T-helper 2 cell (primary cell): ENCODE measurements at places on chromosomes 1 and 21.

GRCh38 chr1:59673573-59674450 lies 140.9 kb upstream of the HOOK1 start:
- DNase-seq = no peak

DNA sequence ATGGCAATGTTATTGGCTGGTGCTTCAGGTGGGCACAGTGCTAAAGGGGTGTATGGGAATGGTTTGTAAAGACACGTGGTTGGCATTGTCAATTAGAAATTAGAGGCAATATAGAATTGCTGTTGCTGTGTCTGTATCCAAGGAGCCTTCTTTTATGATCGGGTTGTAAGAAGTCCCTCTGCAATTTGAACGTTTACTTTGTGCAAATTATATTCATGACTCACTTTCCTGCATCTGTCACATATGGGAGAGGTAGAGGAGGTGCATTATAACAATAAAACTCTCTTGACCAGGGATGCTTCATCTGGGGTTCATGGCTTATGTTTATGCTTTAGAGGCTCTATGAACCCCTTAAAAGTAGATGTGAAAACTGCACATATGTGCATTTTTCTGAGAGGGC lies 130.4 kb upstream of the DNAH14 start:
- no peak for DNase-seq

- no peak for DNase-seq
Observed at GRCh38 chr1:218200979-218201378, 84.1 kb upstream of the RRP15 start.

GRCh38 chr1:221141606-221142285 lies 262.5 kb downstream of the HLX start:
- no peak for DNase-seq

DNA sequence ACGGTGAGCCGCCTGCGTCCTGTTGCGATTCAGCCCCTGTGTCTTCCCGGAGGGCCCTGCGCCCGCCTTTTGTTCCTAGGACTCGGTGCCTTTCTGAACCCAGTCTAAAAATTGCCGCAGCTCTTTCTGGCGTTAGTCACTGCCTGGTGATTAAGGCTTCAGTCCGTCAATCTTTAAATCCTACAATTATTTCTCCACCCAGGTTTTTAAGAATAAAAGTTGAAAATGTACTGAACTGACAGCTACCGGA lies 16.2 kb upstream of the PDXK start:
- DNase-seq = no peak

DNA sequence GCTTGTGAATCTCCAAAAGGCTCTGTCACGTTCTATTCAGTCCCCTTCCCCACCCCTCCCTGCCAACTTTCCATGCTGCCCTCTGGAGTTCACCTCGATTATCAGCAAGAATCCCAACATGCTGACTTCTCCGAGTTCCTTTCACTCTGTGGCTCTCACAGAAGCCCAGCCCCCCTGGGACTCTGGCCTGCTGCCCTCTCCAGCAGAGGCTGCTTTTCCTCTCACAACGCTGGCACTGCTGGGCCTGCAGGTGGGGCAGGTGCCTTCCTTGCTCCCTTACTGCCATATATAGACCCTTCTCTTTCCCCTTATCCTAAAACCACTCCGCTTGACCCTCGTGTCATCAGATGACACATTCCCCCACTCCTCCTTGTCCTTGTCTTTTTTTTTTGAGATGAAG lies 10.2 kb upstream of the RNF186 start:
- DNase-seq = no peak

GRCh38 chr1:62924983-62925790 lies 141.3 kb downstream of the ATG4C start:
- no peak for DNase-seq

DNA sequence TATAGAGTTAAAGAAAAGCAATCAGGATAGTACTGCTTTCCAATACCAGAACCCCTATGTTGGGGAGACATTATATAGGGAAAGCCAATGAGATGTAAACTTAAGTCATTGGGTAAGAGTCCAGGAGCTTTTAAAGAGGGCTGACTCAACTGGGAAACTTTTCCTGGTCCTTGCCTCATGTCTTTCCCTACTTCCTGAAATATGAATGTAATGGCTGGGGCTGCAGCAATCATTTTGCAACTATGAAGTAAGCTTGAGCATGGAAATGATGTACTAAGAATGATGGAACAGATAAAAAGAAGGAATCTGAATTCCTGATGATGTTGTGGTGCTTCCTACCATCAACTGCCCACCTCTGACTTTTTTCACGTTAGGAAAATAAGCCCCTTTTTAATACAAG lies 55.7 kb downstream of the WDR3 start:
- no peak for DNase-seq

DNA sequence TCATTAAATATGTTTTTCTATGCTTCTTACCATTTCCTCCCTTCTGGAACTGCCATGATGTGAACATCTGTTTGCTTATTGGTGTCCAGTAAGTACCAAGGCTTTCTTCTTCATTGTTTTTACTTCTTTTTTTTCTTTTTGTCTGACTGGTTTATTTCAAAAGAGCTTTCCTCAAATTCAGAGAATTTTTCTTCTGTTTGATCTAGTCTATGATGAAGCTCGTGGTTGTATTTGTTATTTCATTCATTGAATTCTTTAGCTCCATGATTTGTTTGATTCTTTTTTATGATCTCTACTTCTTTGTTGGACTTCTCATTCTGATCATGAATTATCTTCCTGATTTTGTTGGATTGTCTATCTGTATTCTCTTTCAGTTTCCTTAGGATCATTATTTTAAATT lies 49.5 kb upstream of the PKN2 start:
- DNase-seq = no peak

- DNase-seq = no peak
Observed at GRCh38 chr1:221794935-221795334, 53.0 kb upstream of the DUSP10 start.

DNA sequence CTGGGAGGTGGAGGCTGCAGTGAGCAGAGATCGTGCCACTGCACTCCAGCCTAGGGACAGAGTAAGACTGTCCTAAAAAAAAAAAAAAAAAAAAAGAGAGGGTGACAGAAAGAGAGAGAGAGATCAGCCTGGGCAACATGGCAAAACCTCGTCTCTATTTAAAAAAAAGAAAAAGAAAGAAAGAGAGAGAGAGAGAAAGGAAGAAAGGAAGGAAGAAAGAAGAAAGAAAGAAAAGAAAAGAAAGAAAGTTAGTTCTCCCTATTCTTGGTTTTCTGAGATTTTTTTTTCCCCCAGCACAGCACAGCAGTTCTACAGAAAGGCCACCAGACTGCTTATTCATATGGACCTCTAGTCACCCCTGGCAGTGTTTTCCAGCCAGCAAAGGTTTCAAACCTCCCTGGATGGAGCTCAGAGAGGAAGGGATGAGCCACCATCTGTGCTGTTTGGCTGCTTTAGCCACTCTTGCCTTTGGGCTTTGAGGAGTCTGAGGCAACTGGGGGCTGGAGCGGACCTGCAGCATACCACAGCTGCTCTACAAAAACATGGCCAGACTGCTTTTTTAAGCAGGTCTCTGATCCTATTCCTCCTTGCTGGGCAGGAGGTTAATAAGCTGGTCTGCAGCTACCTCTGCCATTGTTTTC lies 10.6 kb downstream of the S100A6 start:
- no peak for DNase-seq

DNA sequence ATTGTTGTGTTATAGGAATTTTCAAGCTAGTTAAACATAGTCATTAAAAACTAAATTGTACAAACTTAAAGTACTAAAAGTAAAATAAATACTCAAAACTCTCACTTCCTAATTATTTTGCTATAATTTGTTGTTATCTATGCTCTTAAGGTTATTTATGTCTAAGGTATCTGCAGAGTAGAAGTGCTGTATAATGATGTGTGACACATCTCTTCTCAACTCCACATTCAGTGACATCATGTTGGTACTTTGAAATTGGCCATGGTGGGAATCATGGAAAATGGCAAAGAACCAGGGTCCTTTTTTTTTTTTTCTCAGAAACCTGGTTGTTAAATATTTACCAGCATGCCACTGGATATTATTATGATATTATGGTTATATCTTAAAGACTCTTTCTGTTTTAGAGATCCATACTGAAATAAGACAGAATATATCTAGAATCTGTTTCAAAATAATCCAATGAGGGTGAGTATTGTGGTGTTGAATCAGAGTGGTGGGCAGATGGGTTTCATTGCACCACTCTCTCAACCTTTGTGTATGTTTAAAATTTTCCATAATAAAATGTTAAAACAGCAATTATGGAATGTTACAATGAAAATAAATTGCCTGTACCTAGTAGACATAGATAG lies 22.4 kb downstream of the LRRC8B start:
- no peak for DNase-seq

DNA sequence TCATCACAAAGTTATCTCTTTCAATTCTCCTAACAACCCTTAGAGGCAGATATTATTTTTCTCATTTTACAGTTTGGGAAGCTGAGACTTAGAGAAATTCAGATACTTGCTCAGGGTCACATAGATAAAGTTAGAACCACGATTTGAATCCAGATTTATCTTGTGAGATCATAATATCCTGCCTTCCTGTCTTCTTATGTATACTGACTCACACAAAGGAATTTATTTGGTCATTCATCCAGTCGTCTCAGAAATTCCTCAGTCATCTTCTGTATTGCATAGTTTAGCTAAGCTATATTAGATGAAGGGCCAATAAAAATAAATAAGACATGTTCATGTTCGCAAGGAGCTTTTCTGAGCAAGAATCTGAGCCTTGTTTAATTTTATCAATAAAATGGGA lies 35.8 kb upstream of the RUNX1 start:
- DNase-seq = no peak

DNA sequence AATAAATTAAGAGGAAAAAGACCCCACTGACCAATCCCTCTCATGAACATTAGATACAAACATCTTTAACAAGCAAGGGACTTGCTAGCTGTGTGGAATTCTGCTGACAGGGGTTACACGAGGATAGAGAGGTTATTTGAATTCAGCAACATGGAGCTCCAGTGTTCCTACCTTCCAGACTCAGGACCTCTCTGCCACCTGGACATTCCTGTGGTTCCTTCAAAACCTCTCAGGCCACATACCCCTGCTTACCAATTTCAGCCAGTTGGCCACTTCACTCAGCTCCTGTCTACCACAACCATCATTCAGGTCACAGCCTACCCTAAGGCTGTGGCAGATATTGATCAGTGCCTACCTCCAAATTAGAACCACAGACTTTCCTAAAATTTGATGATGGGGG lies 147.5 kb downstream of the RRAGC start:
- no peak for DNase-seq

GRCh38 chr1:17190010-17190995 lies 14.6 kb upstream of the PADI1 start:
- no peak for DNase-seq

GRCh38 chr1:224357626-224358124 lies 996 bp downstream of the CNIH4 start:
- no peak for DNase-seq

DNA sequence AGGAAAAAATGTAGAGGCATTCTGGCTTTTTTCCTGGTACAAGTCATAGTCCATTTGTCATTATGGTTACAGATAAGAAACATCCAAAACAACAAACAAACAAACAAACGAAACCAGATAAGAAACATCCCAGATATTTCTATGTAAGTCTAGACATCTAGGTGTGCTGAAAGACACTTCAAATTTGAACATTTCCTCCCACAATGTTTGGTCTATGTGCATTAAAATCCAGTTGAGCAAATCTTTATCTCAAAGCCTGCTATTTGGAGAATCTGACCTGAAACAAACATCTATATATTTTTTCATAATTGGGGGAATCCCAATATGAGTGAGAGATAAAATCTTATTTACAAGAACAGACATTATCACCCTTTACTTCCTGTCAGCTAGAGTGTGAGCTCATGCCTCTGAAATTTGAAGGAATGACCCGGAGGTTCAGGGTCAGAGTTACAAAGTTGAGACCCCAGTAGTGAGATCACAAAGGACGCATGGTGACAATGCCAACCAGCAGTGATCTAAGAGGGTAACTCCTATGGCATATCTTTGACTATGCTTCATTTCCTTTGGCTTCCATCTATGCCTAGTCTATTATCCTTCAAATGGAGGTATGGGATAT lies 182.9 kb upstream of the ATP1B1 start:
- DNase-seq = no peak

- DNase-seq = no peak
Observed at GRCh38 chr1:90480271-90480835, 236.7 kb downstream of the BARHL2 start.

DNA sequence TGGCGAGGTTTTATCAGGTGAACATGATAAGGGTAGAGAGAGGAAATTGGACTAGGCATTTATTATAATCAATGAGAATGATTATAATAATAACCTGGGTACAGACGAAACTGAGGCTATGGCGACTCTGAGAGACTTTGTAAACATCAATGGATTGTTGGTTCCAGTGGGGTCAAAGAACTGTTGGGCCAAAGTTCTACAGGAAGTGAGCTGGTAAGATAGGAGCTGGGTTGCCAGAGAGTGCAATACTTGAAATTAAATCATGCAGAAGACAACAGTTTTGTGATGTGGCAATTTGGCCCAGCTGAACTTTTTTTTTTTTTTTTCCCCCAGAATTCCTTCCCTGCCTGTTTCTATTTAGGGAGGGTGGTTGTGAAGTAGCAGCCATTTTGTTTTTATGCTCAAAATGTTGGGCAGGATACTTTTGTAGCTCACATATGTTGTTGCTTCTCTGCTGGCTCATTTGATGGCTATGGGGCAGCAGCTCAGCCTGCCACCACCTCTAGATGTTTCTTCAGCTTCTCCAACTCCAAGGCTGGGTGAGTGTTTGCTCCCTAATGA lies 286.5 kb upstream of the B3GALT2 start:
- no peak for DNase-seq

DNA sequence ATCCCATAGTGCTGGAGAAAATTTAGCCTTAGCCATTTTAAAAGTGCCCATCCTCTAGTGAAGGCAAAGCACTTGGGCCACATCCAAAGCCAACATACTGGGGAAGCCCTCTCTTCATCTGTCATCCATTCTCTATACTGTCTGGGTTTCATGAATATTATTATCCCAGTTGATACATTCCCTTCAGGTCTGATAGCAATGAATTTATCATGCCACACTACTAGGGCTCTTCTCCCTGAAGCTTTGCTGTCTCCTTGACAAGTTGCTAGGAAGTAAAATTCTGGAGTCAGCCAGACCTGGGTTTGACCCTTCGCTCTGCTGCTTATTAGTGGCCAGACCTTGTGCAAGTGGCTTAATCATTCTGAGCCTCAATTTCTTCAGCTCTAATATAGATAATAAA lies 1041.4 kb upstream of the ADGRL2 start:
- no peak for DNase-seq

DNA sequence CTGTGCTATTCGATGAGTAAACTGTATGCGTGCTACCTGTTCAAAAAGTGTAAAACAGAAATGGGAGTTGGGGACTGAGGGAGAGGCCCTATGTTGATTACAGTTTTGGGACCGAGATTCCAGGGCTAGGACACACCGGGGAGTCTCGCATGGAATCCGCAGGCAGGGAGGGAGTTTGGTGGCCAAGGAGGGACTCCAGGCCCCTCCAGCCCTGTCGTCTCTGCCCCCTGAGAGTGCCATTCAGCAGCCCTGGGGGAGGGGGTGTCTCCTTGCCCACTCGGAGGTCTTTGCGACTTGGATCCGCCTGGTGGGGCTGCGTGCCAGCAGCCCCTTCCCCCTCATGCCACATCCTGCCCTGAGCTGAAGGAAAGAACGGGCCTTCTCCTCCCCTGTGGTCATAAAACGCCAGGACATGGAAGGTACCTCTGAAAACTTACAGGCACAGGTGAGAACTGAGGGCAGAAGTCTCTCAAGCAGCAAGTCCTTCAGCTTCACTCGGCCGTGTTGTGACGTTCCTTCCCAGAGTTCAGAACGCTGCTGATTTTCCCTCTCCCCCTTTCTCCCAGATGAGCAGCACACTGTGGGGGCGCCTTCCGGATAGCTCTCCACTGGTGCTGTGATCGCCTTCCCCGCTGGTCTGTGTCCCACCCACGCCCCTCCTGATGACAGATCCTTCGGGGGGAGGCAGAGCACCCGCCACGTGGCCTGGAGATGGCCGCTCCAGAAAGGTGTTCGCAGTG lies 141.4 kb downstream of the PEX14 start:
- DNase-seq = no peak
